ENCODE measurements at places on chromosomes 5 and 9. TPM values are rescaled to one million over a fixed set of nuclear protein-coding genes. Genes with fewer than 3 reads are reported as not detected.

- no peak overlapping the region for H3K4me3 ChIP-seq
- DNase-seq, result no peak
- H3K4me1 ChIP-seq, result no peaks in the 10 kb centered on the region
- no peak overlapping the region for H3K27ac ChIP-seq
- H3K36me3 ChIP-seq, result no peaks in the 10 kb centered on the region
Measured at GRCh38 chr5:61680247-61680646, 348.2 kb downstream of the ZSWIM6 start.

DNA sequence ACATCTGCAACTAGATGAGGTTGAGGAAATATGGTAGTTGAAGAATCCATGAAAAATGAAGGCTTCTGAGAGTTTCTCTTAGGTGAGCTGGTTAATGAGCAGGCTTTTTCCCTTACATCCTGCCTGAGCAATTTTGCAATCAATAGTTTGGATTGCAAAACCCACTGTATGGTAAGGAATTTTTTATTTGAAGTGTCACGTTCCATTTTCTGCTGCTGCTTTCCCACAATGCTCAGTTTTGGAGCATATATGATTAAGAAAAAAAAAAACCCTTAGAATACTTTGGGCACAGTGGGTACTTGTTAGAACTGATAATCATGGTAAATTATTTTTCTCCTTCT lies 144.2 kb downstream of the PCSK1 start:
- no peak for DNase-seq
- H3K27ac ChIP-seq, result no peak overlapping the region

DNA sequence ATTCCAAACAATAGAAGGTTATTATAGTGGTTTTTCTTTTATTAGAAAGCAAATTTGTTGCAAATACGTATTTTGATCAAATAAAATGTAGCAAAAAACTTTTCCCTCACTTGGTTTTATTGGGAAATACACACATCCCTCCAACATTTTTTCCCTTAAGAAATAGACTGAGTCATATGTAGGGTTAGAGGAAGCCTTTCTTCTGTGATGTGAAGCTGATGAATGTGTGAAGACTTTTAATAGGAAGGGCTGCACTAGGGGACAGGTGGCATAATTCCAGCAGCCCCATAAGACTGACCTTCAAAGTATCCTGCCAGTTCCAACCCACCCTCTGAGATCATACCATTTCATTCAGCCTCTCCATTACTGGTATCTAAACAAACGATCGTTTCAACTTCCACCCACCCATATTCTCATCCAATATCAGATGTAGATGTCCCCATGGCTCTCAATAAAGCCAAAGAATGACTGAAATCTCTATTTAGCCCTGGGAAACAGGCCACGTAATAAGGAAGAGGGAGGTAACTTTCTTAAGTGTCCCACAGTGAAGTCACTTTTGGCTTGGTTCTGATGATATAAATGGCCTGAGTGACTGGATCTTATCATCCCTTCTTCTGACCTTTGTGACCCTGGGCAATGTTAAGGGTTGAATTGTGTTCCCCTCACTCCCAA lies 64.7 kb upstream of the LPAR1 start:
- H3K4me3 ChIP-seq, result no peak overlapping the region
- no peaks in the 10 kb centered on the region for H3K27me3 ChIP-seq
- no peaks in the 10 kb centered on the region for H3K36me3 ChIP-seq

DNA sequence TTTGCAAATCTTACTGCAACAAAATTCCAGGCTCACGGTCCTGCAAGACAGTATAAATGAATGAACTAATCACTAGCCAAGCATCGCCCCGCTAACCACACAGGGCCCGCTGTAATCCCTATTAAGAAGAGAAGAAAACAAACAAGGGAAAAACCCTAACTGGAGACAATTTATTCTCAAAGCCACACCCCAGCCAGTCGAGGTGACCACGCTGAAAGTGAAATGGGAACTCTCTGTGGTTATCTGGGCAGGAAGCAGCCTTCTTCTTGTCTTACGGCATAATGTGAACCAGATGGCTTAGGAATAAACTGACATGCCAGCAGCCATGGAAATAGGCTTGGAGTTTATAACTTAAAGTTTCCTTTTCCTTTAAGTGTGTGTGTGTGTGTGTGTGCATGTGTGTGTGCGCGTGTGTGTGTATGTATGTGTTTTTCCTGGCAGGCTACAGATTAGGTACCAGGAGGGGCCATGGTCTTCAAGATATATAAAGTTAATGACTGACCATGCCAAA lies 120.2 kb downstream of the SEMA6A start:
- no peaks in the 10 kb centered on the region for H3K4me1 ChIP-seq
- no peak overlapping the region for H3K4me3 ChIP-seq
- H3K27me3 ChIP-seq, result no peaks in the 10 kb centered on the region
- peak; percentile 5 for DNase-seq

- no peaks in the 10 kb centered on the region for H3K36me3 ChIP-seq
- H3K4me3 ChIP-seq, result no peak overlapping the region
- H3K27ac ChIP-seq, result no peak overlapping the region
- DNase-seq, result peak; percentile 73
- no peaks in the 10 kb centered on the region for H3K27me3 ChIP-seq
Measured at GRCh38 chr5:15003511-15003920, 131.9 kb upstream of the ANKH start.

GRCh38 chr5:36787365-36788093 lies 89.0 kb upstream of the NIPBL start:
- no peak for DNase-seq
- H3K4me3 ChIP-seq, result no peak overlapping the region
- H3K4me1 ChIP-seq, result no peaks in the 10 kb centered on the region
- H3K27ac ChIP-seq, result no peak overlapping the region

DNA sequence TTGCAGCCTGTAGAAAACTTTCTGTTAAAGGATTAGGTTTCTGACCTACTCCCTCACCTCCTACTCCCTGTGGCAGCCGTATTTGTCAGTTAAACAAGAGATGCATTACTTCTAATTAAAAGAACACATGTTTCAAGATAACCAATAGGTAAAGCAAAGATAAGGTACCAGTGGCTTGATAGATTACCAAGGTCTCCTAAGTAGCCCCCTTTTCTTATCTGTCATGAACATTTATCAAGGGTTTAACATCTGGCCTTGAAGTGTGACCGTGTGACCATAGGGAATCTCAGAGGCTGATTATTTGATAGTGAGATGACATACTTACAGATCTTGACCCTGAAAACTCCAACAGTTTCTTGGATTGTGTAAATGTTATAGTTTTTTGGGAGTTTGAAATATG lies 764.0 kb upstream of the EDIL3 start:
- H3K36me3 ChIP-seq, result no peaks in the 10 kb centered on the region
- no peak overlapping the region for H3K27ac ChIP-seq
- no peak overlapping the region for H3K4me3 ChIP-seq
- DNase-seq, result no peak

GRCh38 chr5:143506836-143507552 lies 103.5 kb upstream of the NR3C1 start:
- DNase-seq, result no peak
- no peaks in the 10 kb centered on the region for H3K36me3 ChIP-seq
- no peaks in the 10 kb centered on the region for H3K4me1 ChIP-seq
- H3K27me3 ChIP-seq, result no peaks in the 10 kb centered on the region
- no peak overlapping the region for H3K4me3 ChIP-seq

GRCh38 chr5:131545845-131546244 lies 89.2 kb downstream of the RAPGEF6 start:
- H3K4me3 ChIP-seq, result no peak overlapping the region
- no peaks in the 10 kb centered on the region for H3K27me3 ChIP-seq
- no peak overlapping the region for H3K27ac ChIP-seq

DNA sequence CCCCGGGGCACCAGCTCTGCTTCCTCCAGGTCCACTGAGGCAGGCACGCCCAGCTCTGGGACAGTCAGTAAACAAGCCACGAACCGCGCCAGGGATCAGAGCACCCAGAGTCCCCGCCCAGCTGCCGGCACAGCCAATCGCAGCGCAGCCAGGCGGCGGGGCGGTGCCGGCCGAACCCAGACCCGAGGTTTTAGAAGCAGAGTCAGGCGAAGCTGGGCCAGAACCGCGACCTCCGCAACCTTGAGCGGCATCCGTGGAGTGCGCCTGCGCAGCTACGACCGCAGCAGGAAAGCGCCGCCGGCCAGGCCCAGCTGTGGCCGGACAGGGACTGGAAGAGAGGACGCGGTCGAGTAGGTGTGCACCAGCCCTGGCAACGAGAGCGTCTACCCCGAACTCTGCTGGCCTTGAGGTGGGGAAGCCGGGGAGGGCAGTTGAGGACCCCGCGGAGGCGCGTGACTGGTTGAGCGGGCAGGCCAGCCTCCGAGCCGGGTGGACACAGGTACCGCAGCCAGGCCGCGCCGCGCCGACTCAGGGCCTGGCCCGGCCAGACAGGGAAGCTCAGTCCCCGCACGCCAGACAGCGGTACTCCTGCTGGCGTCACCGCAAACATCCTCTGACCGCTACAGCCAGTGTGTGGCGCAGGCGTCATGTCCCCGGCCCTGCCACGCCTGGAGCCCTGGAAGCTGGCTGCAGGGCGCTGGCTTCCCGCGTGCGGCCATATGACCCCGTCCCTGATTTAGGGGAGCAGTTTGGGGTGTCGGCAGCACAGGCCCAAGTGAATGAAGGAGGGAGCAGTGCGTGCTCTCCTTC lies at the start of gene CTSL:
Gene CTSL (plus strand): TSS at position 220 of the 810 bp plus-strand sequence. CDS start 1,485 bp downstream, outside the sequence.
- peak within 1 kb of the TSS; percentile 82 for H3K27ac ChIP-seq
- H3K36me3 ChIP-seq, result peaks cover 36% of the 10 kb centered on the region
- peak; percentile 90 for DNase-seq
- peaks cover 18% of the 10 kb centered on the region for H3K4me1 ChIP-seq
- H3K27me3 ChIP-seq, result no peaks in the 10 kb centered on the region

GRCh38 chr5:40515476-40515875 lies 164.2 kb upstream of the PTGER4 start:
- H3K27ac ChIP-seq, result no peak overlapping the region
- no peak overlapping the region for H3K4me3 ChIP-seq
- DNase-seq, result no peak
- H3K27me3 ChIP-seq, result no peaks in the 10 kb centered on the region

DNA sequence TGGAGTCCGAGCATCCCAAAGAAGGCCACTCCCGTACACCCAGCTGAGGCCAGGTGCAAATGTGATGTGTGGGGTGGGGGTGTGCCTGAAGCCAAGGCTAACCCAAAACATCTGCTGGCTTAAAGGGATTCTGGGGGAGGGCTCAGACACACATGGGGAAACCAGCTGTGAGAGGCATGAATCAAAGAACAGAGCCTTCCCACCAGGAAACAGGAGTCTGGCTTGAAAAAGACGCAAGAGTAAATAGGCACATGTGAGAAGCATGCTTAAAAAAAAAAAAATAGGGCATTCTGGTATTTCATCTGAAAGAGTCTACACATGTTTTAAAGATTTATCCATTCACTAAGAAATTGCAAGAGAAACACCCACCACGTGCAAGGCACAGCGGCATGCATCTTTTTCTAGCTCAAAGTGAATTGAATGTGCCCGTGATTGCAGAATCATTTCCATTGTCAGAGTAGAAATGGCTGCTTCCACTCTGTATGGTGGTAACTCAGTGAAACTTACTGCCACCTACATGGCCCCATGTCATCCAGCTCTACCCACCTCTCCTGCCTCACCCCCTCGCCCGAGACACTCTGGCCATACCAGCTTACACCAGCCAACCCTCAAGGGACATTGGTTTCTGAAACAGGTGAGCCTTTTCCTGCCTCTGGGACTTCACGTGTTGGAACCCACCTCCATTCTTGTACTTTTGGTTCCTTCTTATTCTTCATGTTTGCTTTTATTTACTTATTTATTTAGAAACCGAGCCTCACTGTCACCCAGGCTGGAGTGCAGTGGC lies 71.5 kb downstream of the SEMA5A start:
- H3K27ac ChIP-seq, result no peak overlapping the region
- no peak overlapping the region for H3K4me3 ChIP-seq
- no peaks in the 10 kb centered on the region for H3K4me1 ChIP-seq
- H3K36me3 ChIP-seq, result no peaks in the 10 kb centered on the region

DNA sequence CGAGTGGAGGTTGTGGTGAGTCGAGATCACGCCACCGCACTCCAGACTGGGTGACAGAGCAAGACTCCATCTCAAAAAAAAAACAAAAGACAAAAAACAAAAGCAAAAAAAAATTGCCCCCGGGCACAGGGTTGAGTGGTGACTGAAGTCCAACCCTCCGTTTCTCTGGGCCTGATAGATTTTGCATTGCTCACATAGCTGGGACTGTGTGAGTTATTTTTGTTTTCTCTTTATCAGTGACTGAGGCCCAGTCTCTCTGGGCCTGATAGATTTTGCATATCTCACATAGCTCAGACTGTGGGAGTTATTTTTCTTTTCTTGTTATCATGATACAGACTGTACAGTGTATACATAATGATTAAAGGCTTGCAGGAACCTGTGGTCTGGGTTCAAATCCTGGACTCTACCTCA lies 2.6 kb upstream of the SLC28A3 start:
- peak; percentile 35 for DNase-seq
- H3K4me1 ChIP-seq, result no peaks in the 10 kb centered on the region
- H3K36me3 ChIP-seq, result no peaks in the 10 kb centered on the region
- H3K4me3 ChIP-seq, result no peak overlapping the region

- no peaks in the 10 kb centered on the region for H3K36me3 ChIP-seq
- no peaks in the 10 kb centered on the region for H3K27me3 ChIP-seq
- DNase-seq, result no peak
- H3K4me3 ChIP-seq, result no peak overlapping the region
- no peaks in the 10 kb centered on the region for H3K4me1 ChIP-seq
Measured at GRCh38 chr5:87127426-87127825, 140.3 kb upstream of the RASA1 start.

DNA sequence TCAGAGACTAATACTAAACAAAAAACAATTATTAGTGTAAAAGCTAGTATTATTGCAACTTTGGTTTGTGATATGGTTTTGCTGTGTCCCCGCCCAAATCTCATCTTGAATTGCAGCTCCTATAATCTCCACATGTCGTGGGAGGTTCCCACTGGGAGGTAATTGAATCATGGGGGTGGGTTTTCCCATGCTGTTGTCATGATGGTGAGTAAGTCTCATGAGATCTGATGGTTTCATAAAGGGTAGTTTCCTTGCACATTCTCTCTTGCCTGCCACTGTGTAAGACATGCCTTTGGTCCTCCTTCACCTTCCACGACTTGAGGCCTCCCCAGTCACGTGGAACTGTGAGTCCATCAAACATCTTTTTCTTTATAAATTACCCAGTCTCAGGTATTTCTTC lies 325.9 kb upstream of the DAB2 start:
- H3K4me1 ChIP-seq, result peaks cover 5% of the 10 kb centered on the region
- H3K4me3 ChIP-seq, result no peak overlapping the region
- H3K36me3 ChIP-seq, result no peaks in the 10 kb centered on the region
- no peaks in the 10 kb centered on the region for H3K27me3 ChIP-seq
- no peak overlapping the region for H3K27ac ChIP-seq

DNA sequence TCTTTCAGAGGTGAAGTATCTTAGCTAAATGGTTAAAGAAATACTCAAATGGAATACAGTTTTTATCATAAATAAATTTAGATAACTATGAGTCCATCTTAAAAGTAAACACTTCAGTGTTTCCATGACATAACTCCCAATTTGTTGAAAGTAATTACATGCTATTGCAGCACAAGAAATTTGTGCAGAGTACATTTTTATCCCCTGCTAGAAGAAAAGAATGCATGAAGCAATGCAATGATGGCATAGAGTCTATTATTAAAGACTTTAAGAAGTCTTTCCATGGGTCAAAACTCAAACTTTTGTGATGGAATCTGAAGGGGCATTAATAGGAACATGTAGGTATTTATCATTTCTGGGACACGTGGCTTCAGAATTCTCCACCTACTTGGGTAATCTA lies 106.6 kb upstream of the DPYSL3 start:
- H3K4me3 ChIP-seq, result no peak overlapping the region
- H3K36me3 ChIP-seq, result no peaks in the 10 kb centered on the region
- no peak overlapping the region for H3K27ac ChIP-seq
- H3K27me3 ChIP-seq, result no peaks in the 10 kb centered on the region

C5orf46 gene
- total RNA-seq, result not detected

SLC1A3 gene
- 0.13 TPM for total RNA-seq

ZNF366 gene
- total RNA-seq, result not detected

CCDC152 gene
- 5.1 TPM for total RNA-seq

KIF12 gene
- not detected for total RNA-seq

IFNK gene
- total RNA-seq, result not detected

TEX48 gene
- not detected for total RNA-seq

LCN15 gene
- not detected for total RNA-seq

Data from K562 (cell line).